ENCODE measurements at places on chromosomes 16 and 17. TPM values are rescaled to one million over a fixed set of nuclear protein-coding genes. Genes with fewer than 3 reads are reported as not detected.

GRIN2C gene
- 0.32 TPM for total RNA-seq

MAPT gene
- 212 TPM for total RNA-seq

MYL11 gene
- total RNA-seq, result 6,743 TPM

HOXB1 gene
- total RNA-seq, result not detected

NOS2 gene
- total RNA-seq, result 0.06 TPM

SLC16A13 gene
- total RNA-seq, result 0.57 TPM

GINS3 gene
- 1.1 TPM for total RNA-seq

- H3K27ac ChIP-seq, result no peak overlapping the region
- H3K27me3 ChIP-seq, result peaks cover 10% of the 10 kb centered on the region
- H3K36me3 ChIP-seq, result no peaks in the 10 kb centered on the region
Observed at GRCh38 chr16:86428729-86429517, 81.4 kb upstream of the FOXF1 start.

DNA sequence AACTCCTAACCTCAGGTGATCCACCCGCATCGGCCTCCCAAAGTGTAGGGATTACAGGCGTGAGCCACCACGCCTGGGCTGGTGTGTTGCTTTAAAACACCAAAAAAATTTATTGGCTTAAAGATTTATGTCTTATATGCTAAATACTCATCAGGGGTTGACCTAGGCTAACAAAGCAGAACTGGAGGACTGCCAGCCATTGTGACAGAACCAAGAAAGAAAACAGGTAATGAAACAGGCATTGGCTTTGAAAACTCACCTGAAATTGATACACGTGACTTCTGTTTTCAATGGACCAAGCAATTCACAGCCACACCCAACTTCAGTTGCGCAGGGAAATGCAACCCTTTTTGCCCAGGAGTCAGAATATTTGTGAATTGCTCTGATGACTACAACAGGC lies 4.9 kb upstream of the PHAF1 start:
- no peaks in the 10 kb centered on the region for H3K27me3 ChIP-seq
- H3K36me3 ChIP-seq, result peaks cover 11% of the 10 kb centered on the region
- H3K27ac ChIP-seq, result no peak overlapping the region
- H3K4me3 ChIP-seq, result no peak overlapping the region

- no peaks in the 10 kb centered on the region for H3K4me1 ChIP-seq
- no peak overlapping the region for H3K4me3 ChIP-seq
- H3K27me3 ChIP-seq, result peaks cover 12% of the 10 kb centered on the region
Observed at GRCh38 chr17:73679476-73679875, 35.2 kb upstream of the SDK2 start.

DNA sequence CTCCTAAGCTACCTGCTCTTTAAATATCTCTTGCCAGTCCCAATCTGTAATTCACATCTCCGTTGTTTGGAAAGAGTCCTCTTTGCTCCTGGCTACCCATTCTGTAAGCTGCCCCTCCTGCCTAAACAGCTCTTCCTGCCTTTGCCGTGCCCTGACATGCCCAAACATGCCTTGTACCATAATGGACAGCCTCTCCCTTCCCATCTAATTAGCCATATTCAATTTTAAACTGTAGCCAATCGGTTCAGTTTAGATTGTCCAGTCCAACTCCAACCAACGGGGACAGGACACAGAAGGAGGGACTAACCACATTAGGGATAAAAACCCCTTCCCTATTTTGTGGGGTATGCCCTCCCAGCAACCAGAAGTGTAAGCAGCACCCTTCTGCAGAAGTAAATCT lies 30.6 kb upstream of the CLEC3A start:
- H3K4me1 ChIP-seq, result no peaks in the 10 kb centered on the region
- no peak overlapping the region for H3K27ac ChIP-seq
- H3K4me3 ChIP-seq, result no peak overlapping the region
- no peaks in the 10 kb centered on the region for H3K36me3 ChIP-seq

DNA sequence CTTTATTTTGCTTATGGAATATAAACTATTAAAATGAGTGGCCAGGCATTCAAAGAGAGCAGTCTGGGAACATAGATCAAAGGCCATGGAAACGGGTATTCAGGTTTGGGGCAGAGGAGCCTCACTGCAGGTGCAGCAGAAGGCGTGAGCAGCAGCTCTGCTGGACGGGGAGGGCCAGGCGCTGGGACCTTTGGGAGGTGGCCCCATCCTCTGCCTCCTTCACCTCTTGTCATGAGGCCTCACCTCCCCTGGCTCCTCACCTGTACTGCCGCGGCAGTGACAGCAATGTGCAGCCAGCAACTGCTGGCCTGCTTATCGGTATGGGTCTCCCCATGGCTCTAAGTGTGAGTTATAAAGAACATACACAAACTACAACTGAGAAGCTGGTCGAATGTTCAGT lies 109.4 kb downstream of the CDK5R1 start:
- DNase-seq, result no peak
- no peaks in the 10 kb centered on the region for H3K36me3 ChIP-seq
- H3K27ac ChIP-seq, result no peak overlapping the region
- H3K27me3 ChIP-seq, result no peaks in the 10 kb centered on the region
- no peaks in the 10 kb centered on the region for H3K4me1 ChIP-seq

- H3K4me1 ChIP-seq, result peaks cover 50% of the 10 kb centered on the region
- H3K27ac ChIP-seq, result peak overlapping the region; percentile 47
- no peak for DNase-seq
- no peaks in the 10 kb centered on the region for H3K27me3 ChIP-seq
Observed at GRCh38 chr16:20903899-20904506, 3.4 kb downstream of the LYRM1 start.

GRCh38 chr17:861364-861763 lies 79.2 kb downstream of the MRM3 start:
- no peaks in the 10 kb centered on the region for H3K27me3 ChIP-seq
- no peak for DNase-seq
- no peak overlapping the region for H3K4me3 ChIP-seq
- peaks cover 5% of the 10 kb centered on the region for H3K36me3 ChIP-seq
- peaks cover 22% of the 10 kb centered on the region for H3K4me1 ChIP-seq

- H3K27me3 ChIP-seq, result no peaks in the 10 kb centered on the region
- DNase-seq, result no peak
- H3K27ac ChIP-seq, result no peak overlapping the region
- no peak overlapping the region for H3K4me3 ChIP-seq
Observed at GRCh38 chr17:13544765-13545164, 57.0 kb downstream of the HS3ST3A1 start.

GRCh38 chr16:19127205-19127604 lies 13.4 kb downstream of the ITPRIPL2 start:
- no peaks in the 10 kb centered on the region for H3K27me3 ChIP-seq
- H3K4me1 ChIP-seq, result peaks cover 5% of the 10 kb centered on the region
- no peak overlapping the region for H3K27ac ChIP-seq

GRCh38 chr16:86994651-86995171 lies 322.5 kb downstream of the C16orf95 start:
- H3K27me3 ChIP-seq, result no peaks in the 10 kb centered on the region
- no peak overlapping the region for H3K4me3 ChIP-seq
- H3K4me1 ChIP-seq, result no peaks in the 10 kb centered on the region
- no peaks in the 10 kb centered on the region for H3K36me3 ChIP-seq
- no peak for DNase-seq
- no peak overlapping the region for H3K27ac ChIP-seq

DNA sequence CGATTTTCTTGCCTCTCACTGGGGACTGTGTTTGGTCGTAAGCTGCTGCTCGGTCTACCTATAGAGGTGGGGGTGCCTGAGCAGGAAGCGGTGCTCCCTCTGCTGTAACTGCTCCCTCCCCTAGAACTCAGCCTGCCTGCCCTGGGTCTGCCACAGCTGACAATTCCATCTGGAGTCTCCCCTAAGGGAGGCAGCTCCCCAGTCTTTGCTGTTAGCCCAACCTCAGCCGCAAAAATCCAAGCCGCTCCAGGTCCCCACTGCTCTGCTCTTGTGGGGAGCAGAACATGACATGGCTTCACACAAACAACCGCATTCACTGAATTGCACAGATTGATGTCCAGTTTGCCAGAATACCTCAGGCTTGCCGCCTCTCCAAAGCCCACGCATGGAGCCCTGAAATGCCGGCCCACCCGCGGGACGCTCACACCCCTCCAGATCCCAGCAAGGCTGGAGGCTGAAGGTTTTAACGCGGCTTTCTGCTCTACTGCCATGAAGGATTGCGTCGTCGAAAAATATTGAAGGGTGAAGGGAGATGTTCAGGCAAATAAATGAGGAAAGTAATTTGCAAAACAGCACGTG lies 221.5 kb upstream of the FOXF1 start:
- no peak overlapping the region for H3K4me3 ChIP-seq
- no peaks in the 10 kb centered on the region for H3K4me1 ChIP-seq
- no peaks in the 10 kb centered on the region for H3K36me3 ChIP-seq
- H3K27me3 ChIP-seq, result peaks cover 2% of the 10 kb centered on the region

DNA sequence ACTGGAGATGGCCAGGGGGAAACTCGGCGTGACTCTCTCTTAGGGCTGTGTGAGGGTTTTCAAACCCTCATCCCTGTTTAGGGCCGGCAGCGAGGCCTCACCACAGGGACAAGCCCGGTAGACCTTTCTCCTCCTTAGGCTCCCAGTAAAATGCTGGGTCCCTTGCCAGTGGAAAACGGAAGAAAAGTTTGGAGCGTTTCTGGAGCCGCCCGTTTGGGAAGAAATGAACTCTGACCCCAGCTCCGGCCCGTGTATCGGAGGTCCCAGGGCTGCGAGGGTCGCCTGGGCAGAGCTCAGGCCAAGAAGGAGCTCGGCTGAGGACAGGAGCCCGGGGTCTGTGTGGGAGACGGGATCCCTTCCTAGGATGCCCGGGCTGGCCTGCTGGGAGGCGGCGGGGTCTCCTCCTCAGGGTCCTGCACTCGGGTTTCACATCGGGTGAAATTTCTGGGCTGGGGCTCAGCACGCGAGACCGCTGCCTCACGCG lies 23.2 kb downstream of the ZNF213 start:
- no peak for DNase-seq
- no peaks in the 10 kb centered on the region for H3K36me3 ChIP-seq
- H3K4me3 ChIP-seq, result peak overlapping the region; percentile 77
- peaks cover 5% of the 10 kb centered on the region for H3K4me1 ChIP-seq
- peak overlapping the region; percentile 58 for H3K27ac ChIP-seq
- H3K27me3 ChIP-seq, result no peaks in the 10 kb centered on the region

DNA sequence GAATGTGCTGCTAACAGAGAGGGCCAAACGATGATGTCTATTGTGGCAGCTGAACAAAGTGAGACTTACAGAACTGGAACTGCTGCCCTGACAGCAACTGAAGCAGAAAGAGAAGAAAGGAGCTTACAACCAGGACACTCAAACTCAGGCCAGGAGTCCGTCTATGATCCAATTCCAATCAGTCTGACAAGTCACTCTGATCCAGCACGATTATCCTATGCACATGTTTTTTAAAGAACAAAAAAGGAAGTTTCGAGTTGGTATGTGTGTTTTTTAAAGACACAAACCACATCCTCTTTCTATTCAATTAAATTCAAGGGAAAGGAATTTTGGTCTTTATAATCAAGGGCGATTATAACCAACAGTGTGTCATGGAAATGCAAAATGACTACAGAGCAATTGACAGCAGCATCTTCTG lies 42.4 kb upstream of the MTMR4 start:
- no peak for DNase-seq
- H3K27ac ChIP-seq, result no peak overlapping the region
- no peaks in the 10 kb centered on the region for H3K36me3 ChIP-seq
- no peaks in the 10 kb centered on the region for H3K27me3 ChIP-seq
- H3K4me3 ChIP-seq, result no peak overlapping the region
- no peaks in the 10 kb centered on the region for H3K4me1 ChIP-seq

- H3K36me3 ChIP-seq, result no peaks in the 10 kb centered on the region
- H3K27ac ChIP-seq, result no peak overlapping the region
- no peaks in the 10 kb centered on the region for H3K4me1 ChIP-seq
- DNase-seq, result no peak
- H3K27me3 ChIP-seq, result peaks cover 2% of the 10 kb centered on the region
Observed at GRCh38 chr17:62809656-62810055, 1.5 kb upstream of the MARCHF10 start.

GRCh38 chr16:17368951-17369350 lies 101.8 kb downstream of the XYLT1 start:
- H3K27ac ChIP-seq, result no peak overlapping the region
- DNase-seq, result no peak
- no peaks in the 10 kb centered on the region for H3K27me3 ChIP-seq
- H3K4me3 ChIP-seq, result no peak overlapping the region
- H3K4me1 ChIP-seq, result peaks cover 11% of the 10 kb centered on the region

- H3K27me3 ChIP-seq, result no peaks in the 10 kb centered on the region
- no peaks in the 10 kb centered on the region for H3K36me3 ChIP-seq
- peak overlapping the region; percentile 64 for H3K4me3 ChIP-seq
- peak; percentile 41 for DNase-seq
Observed at GRCh38 chr17:45783593-45784292, 377 bp upstream of the CRHR1 start.

- H3K27me3 ChIP-seq, result no peaks in the 10 kb centered on the region
- H3K4me3 ChIP-seq, result no peak overlapping the region
- no peak overlapping the region for H3K27ac ChIP-seq
- peaks cover 9% of the 10 kb centered on the region for H3K36me3 ChIP-seq
- no peak for DNase-seq
- H3K4me1 ChIP-seq, result peaks cover 9% of the 10 kb centered on the region
Observed at GRCh38 chr16:2238838-2239675, 2.8 kb downstream of the DNASE1L2 start.

DNA sequence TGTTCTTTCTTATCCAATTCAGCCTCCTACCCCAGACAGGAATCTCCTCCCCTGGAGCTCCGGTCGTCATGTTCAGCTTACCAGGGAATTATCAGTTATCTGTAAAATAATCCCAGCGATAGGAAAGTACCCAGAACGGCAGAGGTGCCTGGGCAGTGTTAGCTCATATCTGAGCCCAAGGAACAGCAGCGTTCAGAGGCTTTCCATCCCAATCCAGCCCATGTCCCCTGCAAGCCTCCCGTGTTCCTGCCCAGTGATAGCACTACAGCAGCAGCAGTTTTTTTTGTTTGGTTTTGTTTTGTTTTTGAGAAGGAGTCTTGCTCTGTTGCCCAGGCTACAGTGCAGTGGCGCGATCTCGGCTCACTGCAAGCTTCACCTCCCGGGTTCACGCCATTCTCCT lies 158.2 kb downstream of the CMIP start:
- peaks cover 4% of the 10 kb centered on the region for H3K27me3 ChIP-seq
- H3K4me1 ChIP-seq, result no peaks in the 10 kb centered on the region
- no peak overlapping the region for H3K27ac ChIP-seq
- no peaks in the 10 kb centered on the region for H3K36me3 ChIP-seq

- peaks cover 39% of the 10 kb centered on the region for H3K4me1 ChIP-seq
- peak; percentile 26 for DNase-seq
- H3K27ac ChIP-seq, result peak overlapping the region; percentile 84
- no peaks in the 10 kb centered on the region for H3K36me3 ChIP-seq
- peak overlapping the region; percentile 89 for H3K4me3 ChIP-seq
Observed at GRCh38 chr17:77959126-77959925, 823 bp downstream of the TNRC6C start.

- peak; percentile 78 for DNase-seq
- no peaks in the 10 kb centered on the region for H3K27me3 ChIP-seq
- H3K27ac ChIP-seq, result peak overlapping the region; percentile 95
- peak overlapping the region; percentile 95 for H3K4me3 ChIP-seq
Observed at GRCh38 chr17:1455291-1455796, 688 bp downstream of the CRK start.

DNA sequence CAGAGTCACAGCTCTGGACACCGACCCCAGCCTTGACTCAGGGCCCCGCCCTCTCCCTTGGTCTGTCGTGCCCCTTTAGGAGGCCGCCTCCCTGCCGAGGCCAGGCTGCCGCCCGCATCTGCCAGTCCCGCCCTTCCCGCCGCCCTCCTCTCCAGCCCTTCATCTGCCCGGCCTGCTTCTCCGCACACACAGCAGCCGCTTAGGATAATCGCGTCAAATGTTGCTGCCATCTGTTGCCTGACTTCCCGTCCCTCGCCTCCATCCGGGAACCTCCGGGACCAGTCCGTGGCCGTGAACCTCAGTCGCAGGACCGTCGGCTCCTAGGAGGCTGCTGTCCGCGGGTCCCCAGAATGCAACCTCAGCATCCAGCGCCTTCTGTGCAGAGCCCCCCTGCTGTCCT lies 11.9 kb downstream of the GSE1 start:
- no peak for DNase-seq
- no peaks in the 10 kb centered on the region for H3K27me3 ChIP-seq
- peaks cover 68% of the 10 kb centered on the region for H3K4me1 ChIP-seq
- no peak overlapping the region for H3K27ac ChIP-seq

All from psoas muscle (tissue), 8 donors.